ENCODE measurements at places on chromosomes 7 and 10.
A peak's percentile ranks its signal among the peaks of the same experiment; 100 is the strongest.

DNA sequence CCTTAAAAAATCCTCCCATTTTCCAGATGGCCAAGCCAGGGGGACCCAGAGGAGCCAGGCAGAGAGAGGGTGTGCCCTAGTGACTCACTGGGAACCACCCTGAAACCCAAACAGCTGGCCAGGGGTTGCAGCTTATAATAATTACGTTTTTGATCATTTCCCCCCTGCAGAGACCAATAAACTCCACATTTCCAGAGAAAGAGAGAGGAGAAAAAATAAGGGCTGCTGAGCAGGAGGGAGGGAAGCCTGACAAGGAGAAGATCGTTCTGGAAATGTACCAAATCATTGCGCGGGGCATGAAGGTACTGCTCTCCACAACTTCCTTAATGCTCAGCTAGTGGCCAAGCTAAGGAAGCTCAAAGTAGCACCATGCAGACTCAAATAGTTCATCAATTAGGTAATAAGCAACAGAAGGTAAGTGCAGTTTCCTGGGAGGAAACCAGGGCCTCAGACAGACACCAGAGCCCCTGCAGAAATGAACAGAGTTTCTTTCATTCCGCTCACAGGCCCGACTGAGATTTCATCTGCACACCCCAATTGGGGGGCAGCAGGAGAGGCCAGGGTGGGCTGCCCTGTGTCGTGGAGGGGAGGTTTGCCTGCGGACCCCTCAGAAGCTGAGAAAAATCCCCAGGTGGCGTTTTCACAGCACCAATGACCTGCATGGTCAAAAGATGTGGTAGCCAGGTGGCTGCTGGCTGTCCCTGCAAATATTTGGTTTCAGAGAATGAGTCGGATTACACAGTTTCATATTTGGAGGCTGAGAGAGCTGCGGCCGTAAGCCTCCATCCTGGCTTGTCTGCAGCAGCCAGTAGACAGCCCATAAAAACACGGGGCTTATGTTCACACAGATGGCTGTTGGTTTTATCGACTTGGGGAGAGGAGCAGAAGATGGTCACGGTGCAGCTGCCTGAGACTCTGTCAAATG, 153.2 kb upstream of the LYZL2 start:
- no peak for DNase-seq

DNA sequence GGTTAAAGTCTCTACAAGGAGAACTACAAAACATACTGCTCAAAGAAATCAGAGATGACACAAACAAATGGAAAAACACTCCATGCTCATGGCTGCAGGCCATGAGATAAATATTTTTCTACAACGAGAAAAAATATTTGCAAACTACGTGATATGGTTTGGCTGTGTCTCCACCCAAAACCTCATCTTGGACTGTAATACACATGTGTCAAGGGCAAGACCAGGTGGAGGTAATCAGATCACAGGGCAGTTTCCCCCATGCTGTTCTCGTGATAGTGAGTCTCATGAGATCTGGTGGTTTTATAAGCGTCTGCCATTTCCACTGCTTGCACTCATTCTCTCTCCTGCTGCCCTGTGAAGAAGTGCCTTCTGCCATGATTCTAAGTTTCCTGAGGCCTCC, 57.8 kb downstream of the COA1 start:
- DNase-seq: no peak

DNA sequence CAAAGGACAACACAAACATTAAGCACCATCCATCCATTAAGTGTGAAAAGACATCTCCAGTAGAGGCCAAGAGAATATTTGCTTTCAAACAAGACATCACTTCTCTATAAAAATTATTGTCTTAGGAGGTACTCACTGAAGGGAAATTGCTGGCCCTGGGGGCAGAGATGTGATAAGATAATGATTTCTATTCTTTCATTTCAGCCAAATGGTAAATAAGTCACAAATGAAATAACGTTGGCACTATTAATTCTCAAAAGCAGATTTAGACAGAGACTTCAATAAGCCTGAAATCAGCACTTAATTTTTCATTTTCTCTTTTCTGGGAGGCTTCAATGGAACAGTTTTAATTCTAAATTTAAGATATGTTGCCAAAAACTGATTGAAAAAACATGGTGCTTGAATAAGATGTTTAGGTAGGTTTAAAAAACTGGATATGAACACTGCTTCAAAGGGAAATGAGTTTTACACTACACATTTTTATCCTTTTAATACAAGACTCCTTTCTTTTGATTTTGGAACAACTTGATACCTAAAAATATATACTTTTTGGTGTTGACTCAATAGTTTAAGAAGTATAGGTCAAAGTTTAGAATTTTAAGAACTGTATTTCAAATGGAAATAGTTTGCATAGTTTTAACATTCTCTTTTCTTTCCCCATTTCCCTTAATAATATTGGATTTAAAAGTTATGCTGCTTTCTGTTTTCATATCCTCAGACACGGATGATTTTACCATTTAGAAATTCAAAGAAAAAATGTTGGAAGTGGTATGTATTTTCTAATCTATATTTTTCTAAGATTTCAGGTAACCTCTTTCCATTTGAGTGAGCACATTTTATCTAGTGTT, 204.0 kb downstream of the AHR start:
- DNase-seq: no peak

DNA sequence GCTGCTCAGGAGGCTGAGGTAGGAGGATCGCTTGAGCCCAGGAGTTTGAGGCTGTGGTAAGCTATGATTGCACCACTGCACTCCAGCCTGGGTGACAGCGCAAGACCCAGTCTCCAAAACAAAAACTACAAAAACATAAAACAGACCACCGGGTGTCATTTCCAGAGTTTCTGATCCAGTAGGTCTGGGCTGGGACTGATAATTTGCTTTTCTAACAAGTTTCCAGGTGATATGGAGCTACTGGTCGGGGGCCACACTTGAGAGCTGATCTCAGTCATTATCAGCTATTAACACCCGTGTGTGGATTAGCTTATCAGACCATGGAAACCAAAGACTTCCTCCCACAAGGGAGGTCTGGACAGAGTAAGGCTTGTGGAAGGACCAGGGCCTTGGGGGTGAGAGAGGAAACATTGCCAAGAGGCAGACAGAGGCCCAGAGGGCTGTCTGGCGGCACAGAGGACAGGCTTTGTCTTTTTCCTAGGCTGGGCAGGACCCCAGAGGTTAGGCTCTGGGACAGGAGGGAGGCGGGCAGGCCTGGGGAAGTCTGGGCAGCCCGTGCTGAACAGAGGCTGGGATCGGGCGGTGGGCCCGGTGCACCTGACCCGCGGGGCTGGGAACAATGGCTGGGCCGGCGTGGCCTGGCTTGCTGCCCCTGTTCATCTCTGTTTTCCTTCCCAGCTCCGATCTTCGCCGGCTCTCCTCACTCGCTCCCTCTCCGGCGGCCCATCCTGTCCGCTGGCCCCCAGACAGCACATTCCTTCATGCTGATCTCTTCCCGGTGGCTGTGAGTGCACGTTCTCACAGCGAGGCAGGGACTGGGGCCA, 25.2 kb downstream of the TMEM270 start:
- no peak for DNase-seq

GRCh38 chr7:100626530-100627237, 14.3 kb downstream of the MOSPD3 start:
- DNase-seq: peak; percentile 78

DNA sequence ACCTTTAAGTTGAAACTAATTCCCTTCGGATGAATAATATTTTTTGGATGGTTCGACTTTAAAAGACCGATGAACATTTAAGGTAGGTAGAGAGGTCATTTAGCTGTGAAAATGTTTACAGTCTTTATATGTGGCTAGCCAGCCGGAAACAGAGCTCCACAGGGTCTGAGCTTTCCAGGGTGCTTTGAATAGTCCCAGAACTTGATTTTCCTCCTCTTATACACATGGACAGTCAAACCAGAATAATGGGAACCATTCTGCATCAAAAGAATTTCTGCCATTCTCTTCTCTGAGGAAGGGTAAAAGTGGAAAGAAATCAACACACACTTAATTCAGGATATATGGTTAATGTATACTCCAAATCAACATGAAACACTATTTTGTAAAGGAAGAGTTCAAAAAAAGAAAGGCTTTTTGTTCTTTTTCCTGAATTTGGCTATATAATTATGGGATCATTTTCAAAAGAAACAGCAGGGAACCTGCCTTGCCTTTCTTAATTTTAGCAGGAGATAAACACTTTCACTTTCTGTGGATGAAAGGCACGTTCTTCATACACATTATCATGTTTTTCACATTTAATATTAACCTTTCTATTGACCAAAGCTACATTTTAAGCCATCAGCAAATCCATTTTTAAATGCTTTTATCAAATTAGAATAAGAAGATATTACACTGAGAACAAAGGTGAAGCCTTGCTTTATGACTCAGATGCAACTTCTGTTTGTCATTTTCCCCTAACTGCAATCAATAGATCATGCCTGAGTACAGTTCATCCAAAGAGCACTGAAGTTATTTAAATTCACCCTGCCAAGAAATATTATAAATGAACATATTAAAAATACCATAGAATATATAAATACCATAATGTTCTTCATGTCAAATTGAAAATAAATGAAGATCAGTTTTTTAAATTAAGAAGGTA, 307.3 kb downstream of the THSD7A start:
- no peak for DNase-seq

- DNase-seq: no peak
These were observed 128.5 kb upstream of the VKORC1L1 start for GRCh38 chr7:65744406-65744805.

DNA sequence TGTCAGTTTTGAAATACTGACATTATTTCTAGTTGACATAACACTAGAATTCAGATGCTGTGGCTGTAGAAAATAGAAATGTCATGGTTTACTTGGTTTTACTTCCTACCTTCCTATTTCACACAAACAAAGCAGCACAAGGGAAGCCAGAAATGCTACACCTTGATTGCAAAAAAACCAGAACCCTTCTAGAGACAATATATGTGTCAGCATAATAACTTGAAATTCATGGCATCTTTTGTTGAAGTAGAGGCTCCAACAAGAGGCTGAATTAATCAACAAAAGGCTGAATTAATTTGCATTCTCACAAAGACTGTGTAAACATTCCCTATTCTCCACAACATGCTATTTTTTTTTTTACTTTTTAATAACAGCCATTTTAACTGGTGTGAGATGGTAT, 25.2 kb downstream of the ZNF117 start:
- DNase-seq: no peak

DNA sequence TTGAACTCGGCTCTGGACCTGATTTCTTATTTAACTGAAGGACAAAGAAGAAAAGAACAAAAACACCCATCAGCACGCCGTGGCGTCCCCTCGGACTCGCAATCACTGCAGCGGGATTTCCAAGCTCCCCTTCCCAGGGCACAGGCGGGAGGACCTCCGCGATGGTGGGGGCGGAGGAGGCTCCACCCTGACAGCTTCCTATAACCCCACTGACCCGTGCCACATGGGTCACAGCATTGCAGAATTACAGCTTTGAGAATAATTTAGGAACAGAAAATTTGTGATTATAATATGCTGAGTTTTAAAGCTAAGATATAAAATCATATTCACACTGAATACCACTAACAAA, 129.7 kb upstream of the SEC61G start:
- no peak for DNase-seq
